CD4-positive, alpha-beta T cell treated with Interleukin-17A for 1 hour (primary cell): ENCODE measurements at places on chromosomes 6 and 20.

GRCh38 chr20:11153819-11154218 is 480.0 kb upstream of the JAG1 start:
- no peak for DNase-seq

GRCh38 chr6:97399208-97399607 is 116.2 kb upstream of the MMS22L start:
- no peak for DNase-seq

- no peak for DNase-seq
Observed at GRCh38 chr6:17291778-17292177, 10.6 kb downstream of the RBM24 start.

- no peak for DNase-seq
Observed at GRCh38 chr6:138377844-138378243, at the start of gene SMIM28. Gene SMIM28 (plus strand): TSS chr6:138377905. CDS start chr6:138378073, 168 bp downstream.

- no peak for DNase-seq
Observed at GRCh38 chr6:137290601-137291261, 71.5 kb upstream of the IFNGR1 start.

GRCh38 chr6:161526794-161527193 is 252.9 kb upstream of the AGPAT4 start:
- DNase-seq: no peak

DNA sequence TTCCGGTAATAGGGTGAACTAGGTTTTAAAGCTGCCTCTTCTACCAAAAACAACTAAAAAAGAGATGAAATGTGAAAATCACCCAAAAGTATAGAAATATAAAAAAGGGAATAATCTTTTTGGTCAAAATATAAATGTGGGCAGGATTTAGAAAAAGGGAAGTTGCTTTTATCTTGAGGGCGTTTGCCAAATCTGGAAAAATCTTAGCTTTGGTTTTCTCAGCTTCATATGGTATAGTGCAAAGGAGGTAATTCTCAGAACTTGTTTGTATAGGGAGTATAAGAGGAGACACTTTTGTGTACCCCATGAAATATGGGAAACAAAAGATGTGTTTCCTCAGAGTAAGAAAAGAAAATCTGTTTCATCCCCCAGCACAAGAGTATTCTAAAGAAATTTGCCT is 54.2 kb upstream of the TRIM26 start:
- DNase-seq: no peak

DNA sequence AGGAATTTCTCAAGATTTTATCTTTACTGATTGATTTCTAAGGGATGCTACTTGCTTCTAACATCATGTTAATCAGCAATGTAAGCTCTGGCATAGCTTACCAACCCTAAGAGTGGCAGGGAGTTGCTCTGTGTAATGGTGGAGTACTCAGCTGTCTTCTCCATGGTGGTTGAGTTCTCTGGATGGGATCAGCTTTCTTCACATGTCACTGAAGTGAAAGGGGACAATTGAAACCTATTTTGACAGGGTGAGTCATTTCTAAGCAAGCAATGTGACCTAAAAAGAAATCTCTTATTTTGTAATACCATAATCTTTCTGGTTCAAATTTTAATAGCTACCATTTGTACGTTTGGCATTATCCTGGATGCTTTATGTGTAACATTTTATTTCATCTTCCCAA is 430.4 kb downstream of the GJA1 start:
- no peak for DNase-seq

DNA sequence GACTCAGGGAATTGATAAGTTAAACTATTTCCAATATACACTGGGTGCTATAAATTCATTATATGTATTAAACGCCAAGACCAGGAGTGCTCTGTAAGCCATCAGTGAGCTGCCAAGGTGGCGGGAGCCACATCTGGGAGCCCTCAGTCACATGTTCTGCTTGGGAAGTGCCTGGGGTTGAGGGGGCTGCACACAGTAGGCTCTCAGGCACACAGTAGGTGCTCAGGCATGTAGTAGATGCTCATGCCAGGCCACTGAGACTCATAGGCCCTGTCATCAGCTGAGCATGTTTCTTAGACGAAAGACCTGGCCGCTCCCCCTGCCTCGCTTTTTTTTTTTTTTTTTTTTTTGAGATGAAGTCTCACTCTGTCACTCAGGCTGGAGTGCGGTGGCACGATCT is 83.3 kb upstream of the BHLHE23 start:
- no peak for DNase-seq

DNA sequence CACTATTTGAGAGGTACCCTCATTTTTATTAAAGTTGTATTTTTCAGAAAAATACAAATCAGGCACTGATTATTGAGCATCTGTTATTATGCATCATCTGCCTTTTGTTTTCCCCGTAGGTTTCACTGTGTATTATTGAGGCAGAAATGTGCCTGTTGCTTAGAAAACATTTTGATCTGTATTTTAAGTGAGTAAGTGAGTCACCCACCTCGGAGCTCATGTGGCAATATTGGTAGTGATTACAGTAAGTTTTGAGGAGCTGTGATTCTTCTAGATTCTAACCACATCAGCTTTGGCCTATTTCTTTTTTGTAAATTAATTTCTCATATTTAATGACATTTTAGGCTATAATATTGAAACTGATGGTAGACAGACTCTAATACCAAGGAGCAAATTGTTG is 59.6 kb upstream of the LAMP5 start:
- no peak for DNase-seq

GRCh38 chr6:113788586-113788985 is 68.6 kb upstream of the MARCKS start:
- DNase-seq: no peak

- no peak for DNase-seq
Observed at GRCh38 chr20:62244644-62245108, 6.4 kb downstream of the OSBPL2 start.

GRCh38 chr6:50610562-50610961 is 102.8 kb upstream of the TFAP2D start:
- DNase-seq: no peak

DNA sequence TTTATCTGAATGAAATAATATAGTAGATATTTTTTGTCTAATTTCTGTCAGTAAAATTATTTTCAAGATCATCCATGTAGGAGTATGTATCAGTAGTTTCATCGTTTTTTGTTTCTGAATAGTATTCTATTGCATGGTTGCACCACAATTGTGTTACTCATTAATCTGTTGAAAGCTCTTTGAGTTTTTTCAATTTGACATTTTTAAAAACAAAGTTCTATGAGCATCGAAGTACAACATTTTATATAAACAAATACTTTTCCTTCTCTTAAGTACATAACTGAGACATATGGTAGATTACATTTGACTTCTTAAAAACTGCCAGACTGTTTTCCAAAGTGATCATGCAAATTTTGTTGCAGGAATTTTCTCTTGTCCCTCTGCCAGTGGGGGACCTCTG is 1113.1 kb upstream of the CITED2 start:
- no peak for DNase-seq

- peak; percentile 56 for DNase-seq
Observed at GRCh38 chr20:48716086-48716485, 111.7 kb downstream of the PREX1 start.

DNA sequence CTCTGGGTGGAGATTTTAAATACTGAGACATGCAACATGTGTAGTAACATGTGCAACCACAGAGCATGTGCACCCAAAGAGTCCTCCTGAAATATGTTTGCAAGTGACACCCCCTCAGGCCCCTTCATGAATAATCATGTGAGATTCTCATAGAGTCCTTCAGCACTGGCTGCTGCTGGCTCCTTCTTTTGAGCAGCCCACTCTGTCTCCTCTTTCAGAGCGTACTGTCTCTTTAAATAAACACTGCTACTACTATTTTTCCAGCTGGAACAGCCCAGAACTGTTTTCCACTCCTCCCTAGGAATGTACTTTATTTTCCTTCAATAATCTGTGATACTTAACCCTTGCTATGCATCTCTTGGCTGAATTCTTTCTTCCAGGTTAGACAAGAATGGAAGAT is 42.0 kb downstream of the HLA-DRB5 start:
- DNase-seq: no peak

GRCh38 chr6:63690221-63690620 is 54.6 kb downstream of the PHF3 start:
- DNase-seq: no peak

- DNase-seq: no peak
Observed at GRCh38 chr6:158863646-158864045, 44.5 kb upstream of the EZR start.

GRCh38 chr6:166253281-166253681 is 54.9 kb downstream of the PRR18 start:
- no peak for DNase-seq

- DNase-seq: no peak
Observed at GRCh38 chr6:157229713-157230112, 93.6 kb downstream of the TMEM242 start.

DNA sequence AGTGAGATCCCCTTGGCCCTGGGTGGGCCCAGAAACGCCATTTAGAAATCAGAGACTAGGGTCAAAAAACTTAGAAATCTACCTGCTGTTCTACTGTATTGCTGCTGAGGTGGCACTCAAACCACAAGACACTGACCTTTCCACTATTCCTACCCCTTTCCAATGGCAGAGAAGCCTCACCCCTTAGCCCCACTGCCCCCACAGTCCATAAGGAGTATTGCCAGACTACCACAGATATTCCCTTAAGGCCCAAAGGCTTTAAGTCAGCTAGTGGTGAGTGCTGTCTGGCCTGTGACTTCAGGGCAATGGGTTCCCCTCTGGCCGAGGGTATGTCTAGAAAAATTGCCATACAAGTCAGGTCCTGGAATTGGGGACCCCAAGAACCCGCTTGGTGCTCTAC is 656.1 kb downstream of the COL12A1 start:
- no peak for DNase-seq

- DNase-seq: no peak
Observed at GRCh38 chr6:38349795-38350194, 289.9 kb downstream of the BTBD9 start.

GRCh38 chr6:119348748-119349360 is 707 bp downstream of the MAN1A1 start:
- peak; percentile 31 for DNase-seq

- DNase-seq: no peak
Observed at GRCh38 chr6:126210398-126211075, 129.4 kb upstream of the CENPW start.

- DNase-seq: no peak
Observed at GRCh38 chr6:141415896-141416295, 716.8 kb upstream of the GJE1 start.

- DNase-seq: no peak
Observed at GRCh38 chr6:35034411-35035191, 106.5 kb downstream of the TCP11 start.

DNA sequence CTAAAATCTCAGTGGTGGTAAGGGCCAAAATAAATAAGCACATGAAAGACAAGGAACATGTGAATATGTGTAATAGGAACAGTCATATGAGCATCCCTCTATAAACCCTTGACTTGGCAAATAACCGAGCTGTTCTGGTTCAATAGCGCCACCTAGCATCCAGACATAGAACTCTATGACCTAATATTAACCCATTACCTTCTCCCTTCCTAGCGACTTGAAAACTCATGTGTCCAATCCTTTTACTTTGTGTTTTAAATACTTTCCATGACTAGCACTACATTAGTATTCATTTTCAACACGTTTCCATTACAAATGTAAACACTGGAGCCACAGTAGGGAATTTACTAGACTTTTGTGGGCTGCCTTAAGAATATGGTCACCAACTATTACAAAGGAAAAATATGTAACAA is 279.7 kb downstream of the UST start:
- peak; percentile 42 for DNase-seq

- no peak for DNase-seq
Observed at GRCh38 chr6:12865117-12865516, 148.6 kb downstream of the PHACTR1 start.

DNA sequence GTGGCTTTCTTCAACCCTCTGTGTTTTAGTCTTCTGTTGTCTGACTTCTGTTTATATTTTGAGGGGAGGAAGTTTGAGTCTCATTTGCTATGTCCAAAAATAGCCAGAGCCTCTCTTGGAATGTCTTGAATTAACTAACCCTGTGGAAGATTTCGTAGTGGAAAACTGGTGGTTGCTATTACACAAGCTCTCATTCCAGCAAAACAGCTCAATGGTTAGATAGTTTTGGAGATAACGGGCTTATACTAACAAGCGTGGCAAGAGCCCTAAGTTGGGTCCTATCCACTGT is 1.6 kb downstream of the CCN2 start:
- no peak for DNase-seq

GRCh38 chr20:48845721-48846306 is 18.0 kb upstream of the PREX1 start:
- DNase-seq: no peak

DNA sequence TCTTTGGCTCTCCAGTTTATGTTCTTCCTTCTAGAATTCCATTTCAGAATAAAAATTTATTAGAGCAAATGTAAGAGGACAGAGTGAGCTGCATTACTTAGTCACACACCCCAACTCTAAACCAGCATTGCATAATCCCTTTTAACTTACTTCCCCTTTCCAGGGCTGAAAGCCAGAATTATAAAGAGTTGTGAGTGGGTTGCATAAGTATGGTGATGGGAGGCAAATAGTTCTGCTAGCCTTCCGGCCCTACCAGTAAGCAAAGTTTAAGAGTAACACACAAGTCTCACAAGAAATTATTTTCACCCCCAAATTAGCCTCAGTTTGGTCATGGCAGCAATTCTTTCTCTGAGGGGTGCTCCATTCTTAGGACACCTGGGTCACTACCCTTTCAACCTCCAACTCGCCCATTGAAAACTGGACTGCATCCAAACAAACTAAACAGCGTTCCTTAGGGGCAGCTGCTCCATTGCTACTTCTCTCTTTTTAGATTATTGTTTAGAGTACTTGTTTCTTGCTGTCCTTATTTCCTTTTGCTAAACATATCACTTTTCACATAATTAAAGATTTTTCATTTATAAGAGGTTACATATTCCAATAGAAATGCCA is 1.6 kb downstream of the KIAA0408 start:
- peak; percentile 15 for DNase-seq

DNA sequence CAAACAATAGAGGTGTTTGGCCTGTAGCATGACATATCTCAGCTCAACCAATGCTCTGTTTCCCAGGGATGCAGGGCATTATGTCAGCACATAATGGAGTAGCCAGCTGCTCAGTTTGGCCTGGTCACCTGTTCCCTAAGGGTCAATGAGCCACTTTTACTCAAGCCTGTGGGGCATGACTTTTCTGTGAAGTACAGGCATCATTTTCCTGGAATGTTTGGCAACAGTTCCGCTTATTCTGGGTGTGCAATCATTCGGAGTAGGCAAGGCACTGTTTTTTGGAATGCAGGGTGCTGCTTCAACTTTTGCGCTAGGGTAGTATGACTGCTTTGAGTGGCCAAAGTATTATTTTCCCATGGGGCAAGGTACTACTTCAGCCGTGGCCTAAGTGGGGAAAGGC is 665.4 kb downstream of the EPHA7 start:
- no peak for DNase-seq

GRCh38 chr20:38623061-38623460 is 21.5 kb downstream of the ARHGAP40 start:
- no peak for DNase-seq

DNA sequence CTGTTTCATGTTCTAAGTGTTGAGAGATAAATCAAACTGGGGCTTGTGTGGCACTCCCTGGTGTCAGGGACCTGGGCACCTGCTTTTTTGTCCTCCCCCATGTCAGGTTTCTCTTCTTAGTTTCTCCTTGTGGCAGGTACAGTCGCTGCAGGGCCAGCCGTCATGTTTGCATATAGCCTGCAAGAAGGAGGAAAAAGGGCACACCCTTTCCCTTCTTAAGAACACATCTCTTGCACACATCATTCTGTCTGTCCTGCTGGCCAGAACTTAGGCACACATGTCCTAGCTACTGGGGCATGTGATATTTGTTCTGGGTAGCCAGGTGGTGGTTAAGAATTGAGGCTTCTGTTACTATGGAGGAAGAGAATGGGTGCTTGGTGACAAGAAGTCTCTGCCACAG is 27.9 kb downstream of the CDC5L start:
- no peak for DNase-seq

- no peak for DNase-seq
Observed at GRCh38 chr6:118736440-118736839, 85.0 kb upstream of the CEP85L start.
